ENCODE measurements at places on chromosomes 6 and 20.
A peak's percentile ranks its signal among the peaks of the same experiment; 100 is the strongest.

- no peak for DNase-seq
Measured at GRCh38 chr20:38804221-38804620, 1.3 kb upstream of the PPP1R16B start.

GRCh38 chr6:83155794-83156193, 37.3 kb downstream of the PGM3 start:
- DNase-seq: no peak

- no peak for DNase-seq
Measured at GRCh38 chr20:24672886-24673677, 203.7 kb downstream of the SYNDIG1 start.

DNA sequence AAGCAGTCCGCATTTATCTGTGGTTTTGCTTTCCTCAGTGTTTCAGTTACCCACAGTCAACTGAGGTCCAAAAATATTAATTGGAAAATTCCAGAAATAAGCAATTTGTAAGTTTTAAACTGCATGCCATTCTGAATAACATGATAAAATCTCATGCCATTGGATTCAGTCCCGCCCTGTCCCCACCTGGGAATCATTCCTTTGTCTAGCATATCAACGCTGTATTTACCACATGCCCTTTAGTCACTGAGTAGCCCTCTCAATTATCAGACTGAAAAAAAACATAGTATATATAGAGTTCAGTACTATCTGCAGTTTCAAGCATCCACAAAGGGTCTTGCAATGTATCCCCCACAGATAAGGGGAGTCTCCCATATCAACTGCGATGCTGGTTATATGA, 17.1 kb downstream of the RANBP9 start:
- DNase-seq: no peak

GRCh38 chr20:39070484-39071231, 108.5 kb downstream of the DHX35 start:
- no peak for DNase-seq

- peak; percentile 33 for DNase-seq
Measured at GRCh38 chr6:107917451-107918375, 40.3 kb downstream of the SEC63 start.

GRCh38 chr6:79614326-79615305, 16.5 kb upstream of the SH3BGRL2 start:
- no peak for DNase-seq

Data from NCI-H1417 (cell line).